Stimulated activated CD4-positive, alpha-beta T cell treated with anti-CD3 and anti-CD28 coated beads, Interleukin-4, amount 100 ng/mL, for 48 hours (primary cell): ENCODE measurements at places on chromosomes 2 and 18.

DNA sequence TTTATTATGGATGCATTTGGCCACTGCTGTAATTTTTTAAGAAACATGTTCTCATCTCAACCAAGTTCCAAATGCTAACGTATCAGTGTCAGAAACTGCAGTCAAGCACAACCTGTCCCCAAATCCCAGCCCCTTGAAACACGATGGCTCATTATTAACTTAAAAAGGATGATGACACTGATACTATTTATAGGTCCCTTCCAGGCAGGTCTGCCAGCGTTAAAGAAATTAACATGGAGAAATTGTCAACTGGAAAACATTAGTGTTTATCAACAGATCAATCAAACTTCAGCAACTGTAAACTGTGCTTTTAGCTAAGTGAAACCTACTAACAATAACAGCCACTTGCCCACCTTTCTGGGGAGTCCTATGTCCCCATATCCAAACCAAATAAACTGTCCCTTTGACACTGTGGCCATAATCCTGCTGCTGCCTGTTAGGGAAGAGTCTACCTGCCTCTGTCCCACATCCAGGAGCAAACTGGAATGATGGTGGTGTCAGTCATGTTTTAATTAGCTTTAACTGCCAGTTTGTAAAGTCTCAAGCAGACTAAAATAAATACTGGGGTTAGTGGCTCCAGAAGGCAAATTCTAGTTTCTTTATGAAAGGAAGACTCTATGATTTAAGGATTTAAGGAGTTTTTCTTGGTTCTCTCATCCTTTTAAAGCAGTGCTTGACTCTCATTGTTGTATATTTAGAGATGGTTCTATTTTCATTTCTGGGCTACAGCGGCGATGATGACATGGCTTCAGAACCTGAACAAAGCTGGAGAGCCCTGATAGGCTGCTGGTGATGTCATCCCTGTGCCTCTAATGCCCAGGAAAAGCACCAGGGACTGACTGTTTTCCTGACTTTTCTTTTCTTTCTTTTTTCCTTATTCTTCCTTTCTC, 583.6 kb upstream of the PIK3C3 start:
- DNase-seq: no peak

DNA sequence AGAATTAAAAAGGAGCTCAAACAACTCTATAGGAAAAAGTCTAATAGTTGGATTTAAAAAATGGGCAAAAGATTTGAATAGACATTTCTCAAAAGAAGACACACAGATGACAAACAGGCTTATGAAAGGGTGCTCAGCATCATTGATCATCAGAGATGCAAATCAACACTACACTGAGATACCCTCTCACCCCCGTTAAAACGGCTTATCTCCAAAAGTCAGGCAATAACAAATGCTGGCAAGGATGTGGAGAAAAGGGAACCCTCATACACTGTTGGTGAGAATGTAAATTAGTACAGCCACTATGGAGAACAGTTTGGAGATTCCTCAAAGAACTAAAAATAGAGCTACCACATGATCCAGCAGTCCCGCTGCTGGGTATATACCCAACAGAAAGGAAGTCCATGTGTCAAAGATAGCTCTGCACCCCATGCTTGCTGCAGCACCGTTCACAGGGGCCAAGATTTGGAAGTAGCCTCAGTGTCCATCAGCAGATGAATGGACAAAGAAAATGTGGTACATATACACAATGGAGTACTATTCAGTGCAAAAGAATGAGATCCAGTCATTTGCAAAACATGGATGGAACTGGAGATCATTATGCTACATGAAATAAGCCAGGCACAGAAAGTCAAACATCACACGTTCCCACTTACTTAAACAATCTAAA, 46.7 kb upstream of the B3GNT7 start:
- DNase-seq: no peak

DNA sequence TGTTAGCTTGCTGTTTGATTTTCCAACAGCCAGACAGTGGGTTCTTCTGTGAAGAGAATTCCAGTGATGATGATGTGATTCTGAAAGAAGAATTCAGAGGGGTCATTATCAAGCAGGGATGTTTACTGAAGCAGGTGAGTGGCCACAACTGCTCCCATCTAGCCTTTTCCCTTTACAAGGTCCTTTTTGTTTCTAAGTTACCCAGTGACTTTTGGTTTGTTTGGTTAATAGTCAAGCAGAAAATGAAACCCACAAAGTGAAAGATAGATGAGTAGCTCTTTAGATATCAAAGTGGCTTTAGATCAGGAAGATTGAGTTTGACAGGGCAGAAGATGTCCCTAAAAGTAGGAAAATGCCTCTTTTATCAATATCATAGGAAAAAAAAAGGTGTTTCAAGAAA, 23.3 kb downstream of the PLEK start:
- DNase-seq: no peak

DNA sequence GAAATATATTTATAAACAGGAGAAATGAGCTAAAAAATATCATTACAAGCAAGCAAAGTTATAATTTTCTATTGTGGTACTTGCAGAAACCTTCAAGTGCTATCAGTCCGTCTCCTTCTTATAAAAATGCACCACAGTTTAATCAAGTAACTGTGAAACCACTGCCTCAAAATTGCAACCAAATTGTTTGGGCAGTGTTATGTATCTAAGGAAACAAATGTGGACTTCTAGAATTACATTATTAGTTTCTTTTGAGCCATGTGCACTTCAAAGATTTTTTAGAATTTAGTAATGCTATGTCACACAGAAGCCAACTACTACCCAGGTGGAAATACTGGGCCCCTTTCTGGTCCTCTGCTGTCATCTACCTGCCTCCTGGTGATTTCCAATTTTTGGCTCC, 495.6 kb downstream of the NYAP2 start:
- DNase-seq: no peak

DNA sequence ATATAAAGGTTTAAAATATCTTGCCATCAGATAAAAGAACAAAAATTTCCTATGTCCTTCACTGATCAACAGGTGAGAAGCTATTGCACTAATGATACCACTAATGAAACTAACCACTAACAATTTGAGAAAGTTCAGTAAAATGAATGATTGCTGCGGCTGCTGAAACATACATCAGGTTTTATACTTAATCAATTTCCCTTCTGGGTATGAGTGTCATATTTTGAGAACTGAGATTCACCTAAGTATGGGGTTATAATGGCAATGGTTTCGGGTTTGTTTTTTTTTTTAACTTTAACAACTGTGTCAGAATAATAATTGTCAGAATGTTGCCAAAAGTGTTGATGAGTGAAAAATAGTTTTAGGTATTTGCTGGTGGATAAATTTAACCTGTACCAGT, 151.3 kb upstream of the SLC39A10 start:
- DNase-seq: no peak

DNA sequence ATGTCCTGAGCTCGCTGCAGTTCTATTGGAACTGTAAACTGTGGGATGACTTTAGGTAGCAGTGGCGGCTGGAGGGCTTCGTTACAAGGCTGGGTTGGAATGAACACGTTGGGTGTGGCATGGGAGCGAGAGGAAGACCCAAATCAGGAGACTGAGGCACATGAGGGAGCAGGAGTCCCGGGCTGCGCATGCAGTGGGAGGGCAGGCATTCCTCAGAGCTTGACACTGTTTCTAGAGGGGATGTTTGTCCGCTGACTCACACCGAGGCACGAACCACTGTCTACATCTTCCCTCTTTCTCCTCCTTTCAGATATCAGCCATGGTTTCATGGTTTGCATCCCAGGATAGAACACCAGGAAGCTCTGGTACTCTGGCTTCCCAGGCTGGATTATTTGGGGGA, 40.6 kb upstream of the LAMA1 start:
- no peak for DNase-seq

- no peak for DNase-seq
These were observed 26.4 kb upstream of the ATP5MC3 start for GRCh38 chr2:175207741-175208438.

- no peak for DNase-seq
These were observed 298.8 kb downstream of the RPRM start for GRCh38 chr2:153179808-153180207.

- no peak for DNase-seq
These were observed 539.6 kb upstream of the FSHR start for GRCh38 chr2:49693961-49694360.

- peak; percentile 20 for DNase-seq
These were observed 39.5 kb downstream of the RRM2 start for GRCh38 chr2:10161961-10162441.

DNA sequence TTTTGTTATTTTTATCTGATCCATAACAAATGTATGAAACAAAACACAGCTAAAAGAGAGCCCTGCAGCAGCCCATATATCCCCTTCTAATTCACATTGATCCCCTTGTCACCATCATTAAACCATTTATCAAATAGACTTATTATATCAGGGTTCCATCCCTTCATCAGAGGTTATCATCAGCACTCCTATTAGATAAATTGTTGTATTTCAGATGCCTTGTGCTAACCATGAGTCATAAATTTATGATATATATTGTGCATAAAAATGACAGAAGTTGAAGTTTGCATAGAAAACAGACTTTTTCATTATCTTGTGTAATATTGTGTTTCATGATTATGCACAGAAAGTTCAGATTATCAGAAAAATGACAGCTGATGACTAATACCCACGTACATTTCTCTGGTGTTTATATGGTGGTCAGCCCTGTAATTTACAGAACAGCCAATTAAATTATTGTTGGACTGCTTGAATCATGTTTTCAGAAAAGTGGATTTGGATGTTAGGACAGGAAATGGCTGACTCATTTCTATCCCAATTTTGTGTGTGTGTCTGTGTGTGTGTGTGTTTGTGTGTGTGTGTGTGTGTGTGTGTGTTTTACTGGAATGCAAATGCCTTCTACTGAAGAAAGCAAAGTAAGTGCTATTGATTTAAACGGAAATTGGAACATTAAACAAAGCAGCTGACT, 80.9 kb downstream of the PPP1R1C start:
- no peak for DNase-seq

DNA sequence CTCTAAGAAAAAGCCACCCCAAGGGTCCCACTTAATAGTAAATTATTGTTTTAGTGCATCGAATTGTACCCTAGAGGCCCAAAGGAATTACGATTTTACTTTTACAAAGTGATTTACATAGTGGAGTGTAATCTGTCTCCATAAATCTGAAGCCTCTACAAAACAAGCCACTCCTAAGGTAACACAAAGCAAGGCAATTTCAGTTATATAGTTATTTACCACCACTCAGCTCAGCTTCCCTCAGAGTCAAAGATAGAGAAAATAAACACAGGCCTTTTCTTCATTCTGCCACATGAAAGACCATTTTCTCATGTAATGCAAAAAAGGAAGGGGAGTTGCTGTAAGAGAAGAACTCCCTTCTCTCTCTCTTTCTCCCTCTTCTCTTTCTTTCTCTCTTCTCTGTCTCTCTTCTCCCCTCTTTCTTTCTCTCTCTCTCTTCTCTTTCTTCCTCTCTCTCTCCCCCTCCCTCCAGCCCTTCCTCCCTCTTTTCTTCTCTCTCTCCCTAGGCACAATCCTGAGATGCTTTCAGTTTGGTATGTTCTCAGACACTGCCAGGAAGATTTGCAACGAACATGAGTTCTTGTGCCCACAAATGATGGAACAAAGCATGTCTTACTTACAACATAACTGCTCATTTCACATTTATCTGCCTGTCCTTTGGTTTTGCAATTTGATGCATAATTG, 264.5 kb downstream of the BCL2 start:
- no peak for DNase-seq

- no peak for DNase-seq
These were observed 148.2 kb upstream of the GLI2 start for GRCh38 chr2:120587279-120587996.

DNA sequence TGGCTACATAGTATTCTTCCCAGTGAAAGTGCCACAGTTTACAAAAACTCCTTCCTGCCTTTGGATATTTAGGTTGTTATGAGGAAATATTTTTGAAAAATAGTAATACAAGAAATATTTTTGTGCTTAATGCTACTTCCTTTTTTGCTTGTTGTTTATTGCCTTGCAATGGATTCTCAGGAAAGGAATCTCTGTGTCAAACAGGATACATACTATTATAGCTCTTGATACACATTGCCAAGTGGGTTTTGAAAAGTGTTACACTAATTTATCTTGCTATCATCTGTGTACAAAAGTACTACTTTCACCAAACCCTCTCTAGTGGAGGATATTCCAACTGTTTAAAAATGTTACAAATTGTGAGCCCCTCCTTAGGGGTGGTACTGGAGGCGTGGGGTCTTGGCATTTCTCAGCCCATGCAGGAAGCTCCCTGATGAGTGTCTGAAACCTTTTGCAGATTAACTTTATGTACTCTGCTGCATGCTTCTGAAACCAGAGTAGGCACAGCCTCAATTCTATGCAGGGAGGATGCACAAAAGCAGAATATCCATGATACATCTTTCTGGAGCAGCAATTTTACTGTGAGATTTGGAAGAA, 54.5 kb downstream of the EVA1A start:
- DNase-seq: no peak

DNA sequence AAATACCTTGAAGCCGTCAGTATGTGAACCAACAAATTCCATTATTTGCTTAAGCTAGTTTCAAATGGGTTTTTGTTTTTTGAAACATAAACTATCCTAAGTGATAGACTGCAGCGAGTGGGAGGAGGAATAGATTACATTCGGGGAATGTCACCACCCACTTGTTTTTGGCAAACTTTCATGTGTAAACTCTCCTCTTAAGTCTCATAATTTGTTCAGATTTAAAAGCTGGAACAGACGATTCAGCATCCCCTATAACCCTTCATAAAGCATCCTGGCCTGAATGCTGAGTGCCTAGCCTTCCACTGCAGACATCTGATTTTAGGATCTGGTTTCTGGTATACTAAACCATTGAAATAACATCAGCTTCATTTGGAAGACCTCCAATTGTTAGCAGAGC, 51.0 kb downstream of the CPO start:
- no peak for DNase-seq

GRCh38 chr18:23648940-23649607, 13.6 kb downstream of the ANKRD29 start:
- no peak for DNase-seq
